ENCODE measurements at places on chromosomes 3 and 15.

GRCh38 chr15:67006083-67007065 is 59.0 kb upstream of the SMAD3 start:
- no peak for DNase-seq

DNA sequence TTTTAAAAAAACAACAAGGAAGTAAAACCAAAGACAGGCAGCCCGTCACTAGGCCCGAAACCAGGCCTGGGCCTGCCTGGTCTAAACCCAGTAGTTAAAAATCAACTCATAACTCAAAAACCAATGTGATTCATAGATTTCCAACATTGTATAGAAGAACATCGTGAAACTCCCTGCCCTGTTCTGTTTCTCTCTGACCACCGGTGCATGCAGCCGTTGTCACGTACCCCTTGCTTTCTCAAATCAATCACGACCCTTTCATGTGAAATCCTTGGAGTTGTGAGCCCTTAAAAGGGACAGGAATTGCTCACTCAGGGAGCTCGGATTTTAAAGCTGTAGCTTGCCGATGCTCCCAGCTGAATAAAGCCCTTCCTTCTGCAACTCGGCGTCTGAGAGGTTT is 89.5 kb downstream of the DCLK3 start:
- DNase-seq: no peak

- DNase-seq: no peak
These were observed 28.2 kb downstream of the BDH1 start for GRCh38 chr3:197527569-197527968.

DNA sequence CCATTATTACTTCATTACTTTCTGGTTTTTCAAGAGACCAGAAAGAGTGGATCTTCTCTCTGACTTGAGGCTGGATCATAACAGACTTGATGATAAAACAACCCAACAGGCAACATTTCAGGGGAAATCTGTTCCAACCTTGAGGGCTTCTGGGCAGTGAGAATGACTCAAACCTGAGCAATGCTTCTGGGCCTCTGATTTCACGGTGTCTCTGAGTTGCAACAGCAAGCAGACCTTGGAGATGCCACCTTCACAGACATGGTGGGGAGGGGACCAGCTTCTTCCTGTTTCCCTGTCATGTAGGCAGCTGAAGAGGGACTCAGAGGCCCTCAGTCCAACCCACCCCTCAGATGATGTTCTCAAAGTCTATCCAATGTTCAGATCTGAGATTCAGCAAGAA is 104.0 kb downstream of the ABHD5 start:
- DNase-seq: no peak

GRCh38 chr3:17356585-17356984 is 385.8 kb downstream of the TBC1D5 start:
- no peak for DNase-seq

DNA sequence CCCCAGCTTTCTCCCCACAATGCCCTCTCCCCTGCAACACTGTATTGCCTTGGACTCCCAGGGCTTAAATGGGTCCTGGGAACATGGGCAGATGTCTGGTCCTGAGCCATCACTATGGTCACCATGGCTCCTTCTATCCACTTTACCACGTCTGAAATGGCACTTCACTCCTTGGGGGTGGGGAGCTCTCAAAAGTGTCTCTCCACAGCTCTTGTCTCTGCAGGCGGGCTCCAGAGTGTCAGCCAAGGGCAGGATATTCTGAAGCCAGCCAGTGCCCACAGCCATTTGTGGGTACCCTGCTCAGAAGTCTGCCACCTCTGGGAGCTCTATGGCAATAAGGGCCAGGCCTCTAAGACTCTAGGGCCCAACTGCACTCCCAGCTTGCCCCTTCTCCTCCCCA is 163.9 kb downstream of the PPM1L start:
- no peak for DNase-seq

Data from activated T-helper 1 cell treated with Interleukin-2 at 50 U/mL for 16 hours (primary cell).